Fibroblast of skin of left quadriceps (primary cell): ENCODE measurements at places on chromosomes 4 and X.
A peak's percentile ranks its signal among the peaks of the same experiment; 100 is the strongest.

DNA sequence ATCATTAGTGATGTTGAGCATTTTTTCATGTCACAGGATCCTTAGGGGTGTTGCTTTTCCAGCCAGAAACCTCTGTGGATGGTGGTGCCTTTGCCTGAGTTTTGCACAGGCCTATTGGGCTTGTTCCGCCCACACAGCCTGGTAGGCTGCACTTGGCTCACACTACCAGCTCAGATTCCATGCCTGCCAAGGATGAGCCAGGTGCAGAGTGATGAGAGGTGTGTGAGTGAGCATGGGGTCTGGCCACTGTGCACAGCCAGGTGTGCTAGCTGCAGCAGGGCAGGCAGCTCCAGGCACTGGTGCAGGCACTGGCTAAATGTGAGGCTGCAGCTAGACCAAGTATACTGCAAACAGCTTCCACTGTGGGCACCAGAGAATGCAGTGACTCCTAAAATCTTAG lies 341.6 kb downstream of the FSTL5 start:
- DNase-seq = no peak

- DNase-seq = no peak
Observed at GRCh38 chr4:28548136-28548535, 1687.5 kb downstream of the STIM2 start.

DNA sequence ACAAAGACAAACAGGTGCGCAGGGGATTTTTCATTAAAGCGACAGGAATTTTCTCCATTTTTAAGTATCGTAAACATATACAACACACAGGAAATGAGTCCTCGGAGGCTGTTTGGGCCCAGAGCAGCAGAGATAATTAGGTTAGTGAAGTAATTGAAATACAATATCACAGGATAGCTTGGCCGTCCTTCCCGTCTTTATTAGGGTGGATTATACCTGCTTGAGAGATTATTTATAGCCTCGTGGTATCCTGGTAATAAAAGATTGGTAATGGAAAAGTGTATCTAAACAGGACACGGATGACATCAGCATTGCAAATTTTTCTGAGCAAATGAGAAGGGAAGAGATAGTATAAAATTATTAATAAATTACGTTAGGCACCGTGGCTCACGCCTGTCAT lies 68.2 kb downstream of the CRLF2 start:
- no peak for DNase-seq

DNA sequence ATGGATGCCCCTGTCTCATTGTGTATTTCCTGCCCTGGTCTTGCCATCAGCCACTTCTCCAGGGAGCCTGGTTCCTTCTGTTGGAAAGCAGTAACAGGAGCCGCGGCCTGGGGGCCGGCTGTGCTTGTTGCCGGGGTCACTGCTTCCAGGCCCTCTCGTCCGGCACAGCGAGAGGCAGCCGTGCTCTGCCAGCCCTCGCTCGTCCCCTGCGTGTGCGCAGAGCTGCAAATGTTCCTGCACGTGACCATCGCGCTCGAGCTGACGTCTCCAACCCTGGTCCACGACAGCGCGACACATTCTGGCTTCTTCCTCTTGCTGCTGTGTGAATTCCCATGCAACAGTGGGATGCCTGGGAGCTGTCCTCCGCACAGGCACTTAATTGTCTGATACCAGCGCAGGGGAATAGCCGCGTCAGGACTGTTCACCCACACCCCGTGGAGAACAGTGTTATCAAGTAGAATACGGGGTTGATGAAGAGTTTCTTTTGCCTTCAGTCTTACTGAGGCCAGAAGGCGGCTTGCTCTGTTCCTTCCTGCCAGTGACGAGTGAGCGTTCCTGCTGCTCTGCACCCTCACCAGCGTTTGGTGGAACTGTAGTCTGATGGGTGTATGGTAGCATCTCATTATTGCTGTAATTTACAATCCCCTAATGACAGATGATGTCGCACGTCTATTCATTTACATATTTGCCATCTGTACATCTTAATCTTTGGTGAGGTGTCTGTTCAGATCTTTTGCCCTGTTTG lies 12.3 kb downstream of the PDE6B start:
- DNase-seq = no peak

- DNase-seq = no peak
Observed at GRCh38 chr4:105149771-105150170, 3.1 kb downstream of the TET2 start.

DNA sequence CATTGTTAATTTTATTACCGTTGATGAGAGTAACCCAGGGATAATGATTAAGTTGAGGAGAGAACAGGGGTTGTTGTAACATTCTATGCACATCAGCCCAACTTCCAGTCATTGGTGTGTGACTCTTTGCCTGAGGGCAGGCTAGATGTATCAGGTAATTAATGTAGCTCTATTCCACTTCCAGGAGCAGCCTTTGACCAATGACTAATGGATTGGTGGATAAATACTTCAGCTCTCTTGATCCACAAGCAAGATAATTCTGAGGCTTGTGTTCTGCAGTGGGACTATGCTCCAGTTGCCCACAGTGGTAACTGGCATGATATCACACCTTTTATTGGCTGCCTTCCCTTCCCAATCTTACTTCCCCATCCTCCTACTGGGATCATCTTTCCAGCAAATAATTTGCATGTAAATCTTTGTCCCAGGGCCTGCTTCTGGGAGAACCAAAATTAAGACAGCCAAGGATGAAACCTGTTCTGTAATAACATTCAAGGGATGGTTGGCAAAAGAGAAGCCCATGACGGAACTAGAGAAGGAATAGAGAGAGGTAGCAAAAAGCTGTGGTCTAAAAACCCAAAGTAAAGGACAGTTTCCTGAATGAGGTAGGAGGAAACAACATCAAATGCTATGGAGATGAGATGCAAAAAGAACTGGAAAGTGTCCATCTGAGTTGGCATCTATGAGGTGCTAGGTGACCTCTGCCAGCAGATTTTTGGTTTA lies 241.4 kb upstream of the RPS6KA3 start:
- DNase-seq = no peak

GRCh38 chr4:67687636-67688035 lies 13.3 kb downstream of the UBA6 start:
- peak; percentile 49 for DNase-seq

DNA sequence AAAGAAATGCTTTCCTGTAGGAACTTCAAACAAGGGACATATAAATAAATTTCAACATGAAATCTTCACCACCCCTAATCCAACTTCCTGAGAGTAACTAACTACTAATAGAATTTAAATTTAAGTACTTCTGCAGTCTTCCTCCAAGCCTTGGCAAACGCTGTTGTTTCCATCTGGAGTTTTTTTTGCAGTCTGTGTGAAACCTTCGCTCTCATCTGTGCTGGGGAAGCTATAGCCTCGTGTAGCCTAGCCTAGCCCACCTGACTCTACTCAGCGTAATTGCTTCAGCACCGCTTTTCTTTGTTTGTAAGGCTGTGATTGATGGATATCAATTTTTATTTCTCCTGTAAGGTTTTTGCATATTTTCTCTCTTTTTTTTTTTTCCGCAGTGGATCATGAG lies 30.9 kb downstream of the STOX2 start:
- no peak for DNase-seq

DNA sequence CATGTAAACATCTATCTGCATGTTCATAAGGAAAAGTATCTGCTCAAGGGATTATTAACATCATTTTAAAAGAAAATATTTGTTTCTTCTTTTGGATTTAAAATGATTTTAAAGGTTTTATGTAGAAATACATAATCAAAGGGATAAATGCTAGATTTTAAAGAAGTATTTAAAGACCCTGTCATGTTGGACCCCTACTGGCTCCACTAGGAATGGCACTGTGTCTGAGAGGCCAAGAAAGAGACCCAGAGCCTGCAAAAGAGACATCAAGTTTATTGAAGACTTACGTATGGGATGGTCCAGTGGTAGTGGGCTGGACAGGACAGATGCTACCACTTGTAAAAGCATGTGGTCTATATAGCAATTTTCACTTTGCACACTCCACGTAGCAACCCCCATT lies 78.7 kb upstream of the PCDH18 start:
- DNase-seq = no peak
